ENCODE measurements at places on chromosomes 13 and 19.
A peak's percentile ranks its signal among the peaks of the same experiment; 100 is the strongest.

- DNase-seq, result no peak
These were observed 20.3 kb downstream of the OLFM4 start for GRCh38 chr13:53048880-53049279.

GRCh38 chr19:58034477-58034793, 610 bp downstream of the ZSCAN1 start:
- DNase-seq, result no peak

DNA sequence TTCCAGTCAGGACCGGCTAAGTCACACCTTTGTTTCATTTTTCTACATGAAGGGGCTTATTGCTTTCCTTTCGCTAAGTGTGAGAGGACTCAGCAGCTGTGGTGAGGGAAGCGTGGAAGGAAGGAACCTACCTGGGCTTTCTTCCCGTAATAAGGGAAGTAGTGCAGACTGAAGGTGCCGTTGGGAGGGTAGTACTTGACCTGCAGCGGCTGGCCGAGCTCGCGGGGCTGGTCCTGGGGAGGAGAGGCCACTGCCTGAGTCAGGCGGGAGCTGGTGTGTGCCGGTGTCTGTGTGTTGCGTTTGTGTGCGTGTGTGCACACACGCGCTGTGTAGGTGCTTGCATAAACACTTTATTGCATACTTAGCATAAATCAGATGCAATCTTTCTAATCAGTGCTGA, 7.7 kb downstream of the ATP4B start:
- DNase-seq, result no peak

DNA sequence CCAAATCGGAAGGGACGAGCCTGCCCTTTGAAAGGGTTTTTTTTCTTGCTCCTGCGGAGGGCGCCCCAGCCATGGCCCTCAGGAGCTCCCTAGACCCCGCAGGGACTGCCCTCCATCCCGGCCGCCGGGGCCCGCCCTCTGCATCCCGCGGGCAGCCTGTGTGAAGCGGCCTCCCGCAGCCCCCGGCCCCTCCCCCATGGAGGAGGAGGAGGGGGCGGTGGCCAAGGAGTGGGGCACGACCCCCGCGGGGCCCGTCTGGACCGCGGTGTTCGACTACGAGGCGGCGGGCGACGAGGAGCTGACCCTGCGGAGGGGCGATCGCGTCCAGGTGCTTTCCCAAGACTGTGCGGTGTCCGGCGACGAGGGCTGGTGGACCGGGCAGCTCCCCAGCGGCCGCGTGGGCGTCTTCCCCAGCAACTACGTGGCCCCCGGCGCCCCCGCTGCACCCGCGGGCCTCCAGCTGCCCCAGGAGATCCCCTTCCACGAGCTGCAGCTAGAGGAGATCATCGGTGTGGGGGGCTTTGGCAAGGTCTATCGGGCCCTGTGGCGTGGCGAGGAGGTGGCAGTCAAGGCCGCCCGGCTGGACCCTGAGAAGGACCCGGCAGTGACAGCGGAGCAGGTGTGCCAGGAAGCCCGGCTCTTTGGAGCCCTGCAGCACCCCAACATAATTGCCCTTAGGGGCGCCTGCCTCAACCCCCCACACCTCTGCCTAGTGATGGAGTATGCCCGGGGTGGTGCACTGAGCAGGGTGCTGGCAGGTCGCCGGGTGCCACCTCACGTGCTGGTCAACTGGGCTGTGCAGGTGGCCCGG, 815 bp downstream of the MAP3K10 start:
- no peak for DNase-seq

- peak; percentile 23 for DNase-seq
These were observed at the start of gene ARL11 for GRCh38 chr13:49627831-49628652. ARL11 (plus strand) TSS chr13:49628507; CDS start chr13:49630448, 1,941 bp downstream.

DNA sequence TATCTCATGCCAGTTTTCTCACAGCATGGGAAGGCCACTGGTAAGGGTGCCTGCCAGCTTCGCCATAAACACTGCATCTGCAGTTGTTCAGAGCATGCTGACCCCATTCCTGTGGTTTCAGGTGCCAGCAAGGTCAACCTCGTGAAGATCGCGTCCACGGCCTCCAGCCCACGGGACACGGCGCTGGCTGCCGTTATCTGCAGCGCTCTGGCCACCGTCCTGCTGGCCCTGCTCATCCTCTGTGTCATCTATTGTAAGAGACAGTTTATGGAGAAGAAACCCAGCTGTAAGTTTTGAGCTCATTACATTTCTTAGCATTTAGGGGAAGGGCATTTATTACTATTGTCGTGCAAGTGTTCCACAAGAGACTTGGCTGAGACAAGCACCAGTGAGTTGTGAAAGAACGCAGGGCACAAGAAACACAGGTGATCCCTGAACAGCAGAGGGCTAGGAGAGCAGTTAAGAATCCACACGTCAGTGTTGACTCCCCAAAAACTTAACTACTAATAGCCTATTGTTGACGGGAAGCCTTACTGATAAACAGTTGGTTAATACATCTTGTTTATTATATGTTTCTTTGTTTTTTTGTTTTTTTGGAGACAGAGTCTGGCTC, 88.8 kb downstream of the TNFRSF19 start:
- DNase-seq, result no peak

GRCh38 chr13:113457510-113457909, 4.2 kb upstream of the ADPRHL1 start:
- no peak for DNase-seq

DNA sequence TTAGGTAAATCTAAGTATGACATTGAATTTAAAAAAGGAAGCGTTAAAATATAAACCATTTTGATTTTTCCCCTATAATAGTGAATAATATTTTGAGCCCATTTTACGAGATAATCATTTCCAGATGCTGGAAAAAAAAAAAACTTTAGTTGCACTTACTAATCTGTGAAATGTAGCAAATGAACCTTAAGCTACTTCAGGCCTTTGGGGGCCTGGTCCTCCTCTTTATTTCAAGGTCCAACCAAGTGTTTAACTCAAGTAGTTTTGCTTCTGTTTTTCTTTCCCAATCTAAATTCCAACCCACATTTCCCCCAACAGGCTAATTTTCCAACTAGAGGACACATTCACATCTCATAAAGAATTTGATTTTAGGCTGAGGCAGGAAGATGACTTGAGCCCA, 101.2 kb downstream of the TNFRSF19 start:
- no peak for DNase-seq

- no peak for DNase-seq
These were observed 339.7 kb downstream of the MTUS2 start for GRCh38 chr13:29159871-29160270.

- no peak for DNase-seq
These were observed 823.9 kb upstream of the SLITRK1 start for GRCh38 chr13:84705982-84706710.

DNA sequence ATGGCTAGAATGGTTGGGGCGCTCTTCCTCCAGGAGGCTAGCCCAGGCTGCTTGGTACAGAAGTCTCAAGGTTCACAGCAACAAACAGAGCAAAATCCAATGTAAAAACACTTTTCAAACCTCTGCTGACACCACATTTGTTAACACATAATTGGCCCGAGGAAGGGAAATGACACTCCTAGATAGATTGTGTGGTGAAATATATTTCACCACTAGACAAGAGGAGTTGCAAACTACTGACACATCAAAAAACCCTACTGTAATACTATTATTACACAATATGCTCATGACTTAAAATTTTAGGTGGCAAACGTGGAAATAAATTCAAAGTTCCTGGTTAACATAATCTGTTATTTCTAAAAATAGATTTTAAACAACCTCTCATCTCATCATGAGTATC, 643.6 kb downstream of the PCDH9 start:
- no peak for DNase-seq

GRCh38 chr19:38182536-38183210, 41.3 kb downstream of the DPF1 start:
- DNase-seq, result no peak

GRCh38 chr19:45008552-45008951, 7.3 kb downstream of the RELB start:
- no peak for DNase-seq

DNA sequence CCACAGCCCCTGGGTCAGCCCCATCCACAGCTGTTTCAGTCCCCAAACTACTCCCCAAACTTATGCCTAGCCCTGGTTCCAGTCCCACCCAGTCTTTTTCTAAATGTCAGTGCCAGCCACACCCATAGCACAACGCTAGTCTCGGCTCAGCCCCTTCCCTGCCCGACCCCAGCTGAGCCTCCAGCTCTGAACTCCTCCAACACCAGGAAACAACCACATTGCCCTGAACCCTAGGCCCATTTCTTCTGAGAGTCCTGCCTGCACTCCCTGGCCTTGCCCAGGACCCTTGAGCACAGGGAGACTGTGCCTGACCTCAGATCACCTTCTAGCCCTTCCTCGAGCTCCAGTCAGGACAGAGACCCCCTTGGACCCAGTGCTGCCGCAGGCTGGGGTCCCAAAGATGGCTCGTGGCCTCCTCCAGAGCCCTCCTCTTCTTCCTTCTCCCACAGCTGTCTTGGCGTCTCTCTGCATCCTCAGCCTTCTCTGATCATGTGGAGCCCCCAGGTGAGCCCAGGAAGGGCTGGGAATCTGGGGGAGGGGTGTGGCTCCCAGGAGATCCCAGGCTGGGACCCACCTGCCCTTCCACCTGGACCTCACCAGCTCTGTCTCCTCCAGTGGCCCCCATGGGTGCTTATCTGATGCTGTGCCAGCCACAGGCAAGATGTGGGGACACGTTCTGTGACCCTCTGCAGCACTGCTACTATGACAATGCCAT, 33.0 kb upstream of the IGFL1 start:
- no peak for DNase-seq

- no peak for DNase-seq
These were observed 832.3 kb upstream of the SLC10A2 start for GRCh38 chr13:103898481-103898880.

- no peak for DNase-seq
These were observed 2506.4 kb downstream of the PCDH9 start for GRCh38 chr13:64723724-64724123.

Data from stimulated activated CD8-positive, alpha-beta memory T cell treated with anti-CD3 and anti-CD28 coated beads, Interleukin-7, amount 100 ng/mL, for 48 hours (primary cell).